HAP-1 (cell line): ENCODE measurements at places on chromosomes 13 and 19.

DNA sequence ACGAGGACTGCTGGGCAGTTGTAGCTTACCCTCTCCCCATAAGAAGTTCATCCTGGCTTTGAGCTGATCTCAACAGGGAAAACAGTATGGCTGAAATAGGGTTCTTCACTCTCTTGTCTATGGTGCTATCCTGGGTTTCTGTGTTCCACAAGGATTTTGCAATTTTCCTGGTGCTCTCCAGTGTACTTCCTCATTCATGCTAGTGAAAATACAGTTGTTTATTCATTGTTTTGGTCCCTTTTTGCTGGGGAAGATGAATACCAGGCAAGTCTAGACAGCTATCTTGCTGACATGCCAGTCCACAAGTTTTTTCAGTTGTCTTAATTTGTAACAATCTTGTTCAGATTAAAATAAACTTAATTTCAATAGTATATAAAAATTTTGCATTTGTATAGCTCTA is 306.5 kb downstream of the DLEU7 start:
- DNase-seq = no peak

DNA sequence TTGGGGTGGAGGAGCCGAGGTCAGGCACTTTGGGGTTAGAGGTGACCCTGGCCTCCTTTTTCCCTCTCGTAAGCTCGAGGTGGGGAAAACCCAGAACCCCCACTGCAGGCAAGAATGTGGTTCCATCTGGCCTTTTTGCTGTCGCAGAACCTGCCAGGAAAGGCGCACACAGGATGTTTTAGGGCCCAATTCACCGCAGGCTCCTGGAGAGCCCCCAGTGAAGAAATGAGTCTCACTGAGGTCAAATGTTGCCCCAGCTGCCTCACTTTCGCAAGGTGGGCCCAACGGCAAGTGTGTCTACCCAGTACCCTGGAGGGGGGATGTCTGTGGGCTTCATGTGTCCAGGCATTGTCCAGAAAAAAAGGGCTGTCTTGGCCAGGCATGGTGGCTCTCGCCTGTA is 61.8 kb downstream of the PEX11G start:
- no peak for DNase-seq

- peak; percentile 42 for DNase-seq
These were observed 405.0 kb downstream of the COG6 start for GRCh38 chr13:40060296-40061007.

- DNase-seq = no peak
These were observed 284.4 kb upstream of the NBEA start for GRCh38 chr13:34657716-34658115.

GRCh38 chr13:110546378-110546777 is 15.1 kb downstream of the RAB20 start:
- no peak for DNase-seq

GRCh38 chr19:41226874-41227390 is 7.9 kb downstream of the AXL start:
- no peak for DNase-seq

- DNase-seq = no peak
These were observed 221.7 kb upstream of the SPRY2 start for GRCh38 chr13:80562433-80563156.

GRCh38 chr19:19106056-19106551 is 32.2 kb downstream of the TMEM161A start:
- DNase-seq = no peak

DNA sequence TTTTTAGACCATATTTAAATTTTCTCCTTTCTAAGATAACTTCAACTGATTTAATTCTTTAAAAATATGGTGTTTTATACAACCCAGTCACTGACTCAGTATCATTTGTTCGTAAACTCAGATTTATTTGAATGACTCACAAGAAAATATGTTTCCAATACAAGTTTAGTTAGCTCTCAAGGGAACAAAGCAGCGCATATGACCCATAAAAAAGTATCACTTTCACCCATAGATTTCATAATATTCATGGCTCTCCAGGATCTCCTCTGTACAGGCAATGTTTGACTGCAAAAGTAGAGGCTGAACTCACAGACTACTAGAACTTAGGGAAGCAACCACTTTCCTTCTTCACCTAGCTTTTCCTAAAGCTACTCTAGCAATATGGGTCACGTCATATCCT is 405.6 kb upstream of the PCDH9 start:
- DNase-seq = no peak

DNA sequence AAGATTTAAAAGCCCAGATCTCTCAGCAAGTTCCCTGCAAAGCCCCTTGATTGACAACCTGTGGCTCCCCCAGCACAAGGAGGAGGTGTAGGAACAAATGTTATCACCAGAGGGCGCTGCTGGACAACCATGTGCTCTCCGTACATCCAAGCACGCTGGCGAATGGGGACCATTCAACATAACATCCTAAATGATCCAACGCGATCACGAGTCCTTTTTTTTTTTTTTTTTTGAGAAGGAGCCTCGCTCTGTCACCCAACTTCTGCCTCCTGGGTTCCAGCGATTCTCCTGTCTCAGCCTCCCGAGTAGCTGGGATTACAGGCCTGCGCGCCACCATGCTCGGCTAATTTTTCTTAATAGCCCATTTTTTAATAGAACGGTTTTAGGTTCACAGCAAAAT is 52.0 kb downstream of the NWD1 start:
- DNase-seq = peak; percentile 80

- DNase-seq = no peak
These were observed 7.6 kb upstream of the CD79A start for GRCh38 chr19:41869374-41869955.

DNA sequence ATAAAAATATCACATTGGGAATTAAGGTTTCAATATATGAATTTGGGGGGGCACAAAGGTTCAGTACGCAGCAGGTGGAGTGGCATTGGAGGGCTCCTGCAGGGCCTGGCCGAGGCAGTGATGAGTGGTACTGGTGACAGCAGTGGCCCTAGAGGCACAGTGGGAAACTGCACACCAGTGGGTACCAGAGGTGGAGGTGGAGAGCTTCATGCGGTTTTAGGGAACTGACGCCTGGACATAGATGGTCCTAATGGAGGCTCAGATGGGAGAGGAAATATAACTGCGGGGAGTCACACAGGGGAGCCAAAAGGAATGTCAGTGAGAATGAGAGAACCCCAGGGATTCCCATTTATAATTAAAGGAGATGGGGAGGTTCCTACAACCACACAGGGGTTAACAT is 156.2 kb downstream of the COG6 start:
- no peak for DNase-seq

GRCh38 chr19:800360-801029 is 3.2 kb downstream of the PTBP1 start:
- no peak for DNase-seq

GRCh38 chr13:21181671-21182070 is 5.2 kb downstream of the MRPL57 start:
- DNase-seq = no peak

- no peak for DNase-seq
These were observed 48.1 kb upstream of the SERPINE3 start for GRCh38 chr13:51291341-51291740.

- DNase-seq = no peak
These were observed 78.4 kb downstream of the DPF1 start for GRCh38 chr19:38145623-38146022.

DNA sequence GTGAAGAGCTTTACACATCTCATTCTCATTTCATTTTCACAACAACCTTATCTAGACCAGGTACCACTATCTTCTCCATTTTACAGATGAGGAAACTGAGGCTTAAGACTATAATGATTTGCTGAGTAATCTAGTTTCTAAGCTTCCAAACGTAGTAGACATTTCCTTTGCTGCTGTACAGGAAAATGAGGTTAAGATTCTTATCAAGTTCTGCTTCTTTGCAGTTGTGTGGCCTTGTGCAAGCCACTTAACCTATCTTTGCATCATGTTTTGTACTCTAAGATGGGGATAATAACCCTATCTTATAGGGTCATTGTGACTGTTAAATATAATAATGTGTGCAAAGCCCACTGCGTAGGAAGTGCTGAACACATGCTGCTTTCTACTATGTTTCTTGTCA is 307.9 kb downstream of the HS6ST3 start:
- DNase-seq = no peak

DNA sequence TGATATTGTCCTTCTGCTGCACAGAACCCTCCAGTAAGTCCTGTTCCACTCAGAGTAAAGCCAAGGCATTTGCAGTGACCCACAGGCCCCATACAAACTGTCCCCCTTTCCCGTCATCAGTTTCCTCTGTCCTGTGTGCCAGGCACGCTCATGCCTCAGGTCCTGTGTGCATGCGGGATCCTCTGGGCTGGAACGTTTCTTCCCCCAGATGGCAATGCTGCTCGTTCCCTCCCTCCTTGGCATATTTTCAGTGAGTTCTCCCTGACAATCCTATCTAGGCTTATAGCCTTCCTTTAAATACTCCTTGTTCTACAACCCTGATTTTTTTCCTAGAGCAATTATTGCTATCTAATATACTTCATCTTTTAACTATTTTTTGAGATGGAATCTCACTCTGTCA is 5.7 kb downstream of the OPA3 start:
- no peak for DNase-seq

DNA sequence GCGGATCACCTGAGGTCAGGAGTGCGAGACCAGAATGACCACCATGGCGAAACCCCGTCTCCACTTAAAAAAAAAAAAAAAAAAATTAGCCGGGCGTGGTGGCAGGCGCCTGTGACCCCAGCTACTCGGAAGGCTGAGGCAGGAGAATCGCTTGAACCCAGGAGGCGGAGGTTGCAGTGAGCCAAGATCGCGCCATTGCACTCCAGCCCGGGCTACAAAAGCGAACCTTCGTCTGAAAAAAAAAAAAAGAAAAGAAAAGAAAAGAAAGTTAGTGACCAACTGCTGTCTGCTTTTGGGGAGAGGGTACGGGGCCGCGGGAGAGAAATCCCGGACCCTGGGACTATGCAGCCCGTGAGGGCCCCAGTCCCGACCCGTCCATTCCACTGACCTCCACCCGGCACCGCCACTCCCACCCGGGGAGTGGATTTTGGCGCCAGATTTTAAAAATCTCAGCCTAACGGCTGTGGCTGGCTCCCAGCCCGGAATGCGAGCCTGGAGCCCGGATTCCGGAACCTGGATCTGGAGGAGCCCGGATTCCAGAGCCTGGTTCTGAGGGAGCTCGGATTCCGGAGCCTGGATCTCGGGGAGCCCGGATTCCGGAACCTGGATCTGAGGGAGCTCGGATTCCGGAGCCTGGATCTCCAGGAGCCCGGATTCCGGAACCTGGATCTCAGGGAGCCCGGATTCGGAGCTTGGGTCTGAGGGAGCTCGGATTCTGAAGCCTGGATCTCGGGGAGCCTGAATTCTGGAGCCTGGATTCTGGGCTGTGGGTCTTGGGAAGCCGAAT is 6.1 kb upstream of the LMNB2 start:
- peak; percentile 92 for DNase-seq

DNA sequence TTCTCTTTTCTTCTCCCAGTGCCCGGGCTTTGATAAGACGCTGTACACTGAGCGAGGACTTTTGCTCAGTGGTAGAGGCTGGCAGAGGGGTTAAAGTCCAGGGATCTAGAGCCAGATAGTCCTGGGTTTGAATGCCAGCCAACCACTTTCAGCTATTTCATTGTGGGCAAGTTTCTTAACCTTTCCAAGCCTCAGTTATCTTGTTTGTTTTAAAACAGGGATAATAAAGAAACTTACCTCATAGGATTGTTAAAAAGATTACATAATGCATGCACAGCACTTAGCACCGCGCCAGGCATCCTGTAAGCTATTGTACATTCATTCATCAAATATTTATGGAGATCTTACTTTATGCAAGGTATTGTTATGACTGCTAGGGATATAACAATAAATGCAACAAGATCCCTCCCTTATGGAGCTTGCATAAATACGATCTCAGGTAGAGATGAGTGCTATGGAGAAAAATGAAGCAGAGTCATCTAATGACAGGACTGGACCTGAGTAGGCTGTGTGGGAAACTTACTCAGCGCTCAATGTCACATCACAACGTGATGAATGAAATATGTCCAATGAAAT is 70.8 kb downstream of the LNX2 start:
- DNase-seq = peak; percentile 15
